NCI-H2107 (cell line): ENCODE measurements at places on chromosomes 3 and 15.

- no peak for DNase-seq
These were observed 2.9 kb downstream of the SAMD7 start for GRCh38 chr3:169914321-169914720.

- no peak for DNase-seq
These were observed 58.8 kb upstream of the GOLGA8B start for GRCh38 chr15:34642247-34642646.

GRCh38 chr3:14224895-14225294, 46.3 kb downstream of the LSM3 start:
- DNase-seq = no peak

DNA sequence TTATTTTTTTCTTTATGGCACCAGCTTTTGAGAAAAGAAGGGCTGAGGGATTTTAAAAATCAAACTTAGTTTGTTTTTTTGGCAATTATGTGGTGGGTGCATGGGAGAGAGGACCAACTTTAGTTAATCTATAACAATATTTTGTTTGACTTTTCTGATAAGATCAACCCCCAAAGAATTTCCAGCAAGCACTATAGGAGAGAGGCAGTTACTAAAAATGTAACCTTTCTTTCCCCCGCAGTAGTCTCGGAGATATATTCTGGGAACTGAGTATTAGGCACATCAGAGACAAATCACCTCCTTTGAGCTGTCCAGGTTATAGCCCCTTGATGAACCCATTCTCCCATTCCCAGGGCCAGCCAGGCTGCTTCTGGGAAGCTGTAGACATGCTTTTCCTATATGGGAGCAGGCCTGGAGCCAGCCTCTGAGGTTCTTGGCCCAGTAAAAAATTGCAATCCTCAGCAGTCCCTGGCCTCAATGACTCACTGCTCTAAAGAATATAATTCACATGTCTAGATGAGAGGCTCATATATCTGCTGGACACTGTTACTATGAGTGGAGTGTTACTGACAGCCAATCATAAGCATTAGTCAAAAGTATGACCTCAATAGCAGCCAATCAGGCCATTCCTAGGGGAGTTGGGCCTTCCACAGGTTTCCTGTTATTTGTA, 138.3 kb upstream of the AGBL1 start:
- no peak for DNase-seq

GRCh38 chr3:152650177-152650576, 184.8 kb upstream of the P2RY1 start:
- DNase-seq = no peak

- no peak for DNase-seq
These were observed 60.1 kb downstream of the SGO1 start for GRCh38 chr3:20125897-20126296.

DNA sequence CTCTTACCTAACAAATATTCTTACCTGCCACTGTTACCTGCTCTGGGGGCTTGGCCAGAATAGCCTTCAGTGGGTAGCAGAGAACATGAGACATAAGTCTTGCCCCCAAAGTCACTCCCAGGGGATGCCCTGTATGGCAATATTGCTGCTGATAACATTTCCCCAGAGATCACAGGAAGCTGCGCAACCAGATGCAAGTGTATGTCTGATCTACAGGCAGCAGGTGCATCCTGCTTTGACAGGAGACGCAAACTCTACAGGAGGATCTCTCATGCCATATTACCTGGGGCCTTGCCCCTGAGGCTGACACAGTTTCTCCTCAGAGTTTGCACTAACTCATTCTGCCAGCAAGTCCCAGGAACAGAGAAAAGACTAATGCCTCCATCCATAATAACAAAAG, 174.4 kb upstream of the LPP start:
- DNase-seq = no peak

DNA sequence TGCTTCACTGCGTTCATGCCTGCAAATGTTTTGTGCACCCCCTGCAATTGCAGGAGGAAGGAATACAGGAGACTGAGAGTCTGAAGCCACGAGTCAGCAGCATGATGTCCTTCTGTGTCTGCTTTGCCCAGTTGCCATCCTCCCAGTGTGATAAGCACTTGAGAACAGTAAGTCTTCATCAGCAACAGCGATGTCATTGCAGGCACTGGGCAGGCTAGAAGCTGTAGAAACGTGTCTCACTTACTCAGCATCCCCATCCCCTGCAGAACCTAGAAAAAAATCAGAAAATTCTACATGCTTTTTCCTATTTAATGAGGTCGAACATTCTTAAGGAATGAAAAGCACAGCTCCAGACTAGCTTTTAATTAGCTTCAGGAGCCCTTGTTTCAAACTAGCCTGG, 156.5 kb upstream of the LPP start:
- DNase-seq = no peak

- no peak for DNase-seq
These were observed 59.9 kb downstream of the CHL1 start for GRCh38 chr3:256501-256900.
